Esophagus squamous epithelium (tissue), 5 donors: ENCODE measurements at places on chromosomes 2 and 18.

DNA sequence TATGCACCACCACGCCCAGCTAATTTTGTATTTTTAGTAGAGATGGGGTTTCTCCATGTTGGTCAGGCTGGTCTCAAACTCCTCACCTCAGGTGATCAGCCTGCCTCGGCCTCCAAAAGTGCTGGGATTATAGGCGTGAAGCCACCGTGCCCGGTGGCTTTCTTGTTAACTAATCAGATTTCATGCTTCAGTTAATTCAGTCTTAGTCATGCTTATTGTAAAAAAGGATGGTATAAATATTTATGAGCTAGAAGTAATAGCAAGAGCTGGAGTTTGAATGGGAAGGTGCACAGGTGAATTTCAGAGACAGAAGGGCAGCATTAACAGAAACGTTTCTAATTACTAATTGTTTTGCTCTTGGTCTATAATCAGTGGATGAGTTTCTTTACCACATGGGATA, 10.3 kb downstream of the GEMIN6 start:
- DNase-seq: no peak

- no peak for DNase-seq
These were observed 86.8 kb downstream of the GPD2 start for GRCh38 chr2:156522864-156523440.

DNA sequence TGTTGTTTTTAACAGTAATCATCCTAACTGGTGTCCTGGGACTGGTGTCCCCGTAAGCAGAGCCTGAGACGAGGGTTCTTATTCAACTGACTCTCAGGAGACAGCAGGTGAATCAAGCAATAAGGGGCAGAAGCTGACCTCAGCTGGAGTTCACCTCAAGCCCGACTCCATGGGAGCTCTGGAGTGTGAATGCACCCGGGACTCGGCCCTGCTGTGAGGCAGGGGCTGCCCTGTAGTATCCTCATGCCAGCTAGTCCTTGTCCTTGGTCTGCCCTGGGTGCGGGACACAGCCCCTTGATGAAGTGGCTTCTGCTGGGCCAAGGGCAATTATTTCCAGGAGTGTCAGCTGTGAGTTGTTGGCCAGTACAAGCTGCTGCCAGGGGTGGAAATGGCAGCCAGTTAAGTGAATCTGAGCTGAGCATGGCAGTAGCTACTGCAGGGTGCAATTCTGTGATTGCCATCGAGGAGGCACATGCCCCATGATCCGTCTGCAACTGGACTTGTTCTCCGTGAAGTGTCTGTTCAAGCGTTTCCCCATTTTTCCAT, 54.9 kb upstream of the OTOS start:
- no peak for DNase-seq

- no peak for DNase-seq
These were observed 16.9 kb downstream of the ZNF236 start for GRCh38 chr18:76839086-76839794.

DNA sequence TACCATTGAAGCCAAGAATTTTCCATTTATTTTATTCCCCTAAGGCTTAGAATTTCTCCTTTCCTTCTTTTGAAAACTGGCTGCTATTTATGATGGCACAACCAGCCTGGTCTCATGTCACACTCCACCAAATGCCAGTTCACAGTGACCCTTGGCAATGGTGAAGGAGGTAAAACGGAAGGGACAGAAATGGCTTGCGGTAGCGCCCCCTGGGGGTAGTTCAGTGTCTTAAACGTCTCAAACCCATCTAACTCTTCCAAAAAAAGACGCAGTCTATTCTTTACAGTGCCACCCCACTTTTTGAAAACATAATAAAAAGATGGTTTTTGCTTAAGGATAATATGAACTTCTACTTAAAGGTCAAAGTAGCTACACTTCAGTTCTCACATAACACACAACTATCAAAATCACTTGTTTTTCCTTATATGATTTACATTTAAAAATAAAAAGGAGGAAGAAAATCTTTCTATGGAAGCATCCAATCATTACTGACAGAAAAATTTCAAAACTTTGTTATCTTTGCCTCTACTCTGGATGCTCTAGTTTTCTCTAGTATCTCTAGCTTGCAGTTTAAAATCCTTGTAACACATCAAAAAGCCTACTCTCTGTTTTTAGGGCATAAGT, 28.0 kb downstream of the PNO1 start:
- no peak for DNase-seq

- no peak for DNase-seq
These were observed 86.2 kb downstream of the RRM2 start for GRCh38 chr2:10208736-10209135.

DNA sequence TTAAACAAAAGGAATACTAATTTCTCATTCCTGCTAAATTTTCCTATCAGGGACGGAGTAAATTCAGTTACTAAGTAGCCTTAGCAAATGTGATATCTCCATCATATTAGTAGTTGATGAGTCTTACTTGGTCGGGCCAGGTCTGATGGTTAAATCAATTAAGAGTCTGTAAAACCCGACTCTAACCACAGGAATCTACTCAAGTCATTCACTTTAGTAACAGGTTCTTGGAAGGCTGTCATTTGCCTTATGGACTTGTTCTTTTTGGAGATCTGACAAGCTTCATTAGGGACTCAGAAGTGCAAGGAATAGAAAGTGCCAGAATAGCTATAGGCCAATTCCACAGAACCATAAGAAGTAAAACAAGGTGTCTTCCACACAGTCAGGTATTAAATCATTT, 119.0 kb downstream of the GCA start:
- DNase-seq: no peak

DNA sequence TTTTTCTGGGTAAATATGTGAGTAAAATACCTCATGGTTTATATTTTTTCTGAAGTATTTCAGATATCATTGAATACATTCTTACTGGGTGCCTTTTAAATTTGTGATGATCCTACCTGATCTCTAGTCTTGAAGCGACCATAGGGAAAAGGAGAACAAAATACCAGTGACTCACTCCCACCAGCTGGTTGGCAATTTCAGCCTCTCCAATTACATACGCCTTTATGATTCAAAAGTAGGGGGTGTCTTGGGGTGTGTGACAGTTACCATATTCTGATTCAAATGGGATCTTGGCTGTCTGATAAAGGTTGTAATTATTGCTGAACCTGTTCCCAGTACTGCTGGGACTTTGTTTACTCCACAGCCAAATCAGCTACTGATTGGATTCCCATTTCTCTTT, 175.9 kb upstream of the NXPH2 start:
- no peak for DNase-seq

DNA sequence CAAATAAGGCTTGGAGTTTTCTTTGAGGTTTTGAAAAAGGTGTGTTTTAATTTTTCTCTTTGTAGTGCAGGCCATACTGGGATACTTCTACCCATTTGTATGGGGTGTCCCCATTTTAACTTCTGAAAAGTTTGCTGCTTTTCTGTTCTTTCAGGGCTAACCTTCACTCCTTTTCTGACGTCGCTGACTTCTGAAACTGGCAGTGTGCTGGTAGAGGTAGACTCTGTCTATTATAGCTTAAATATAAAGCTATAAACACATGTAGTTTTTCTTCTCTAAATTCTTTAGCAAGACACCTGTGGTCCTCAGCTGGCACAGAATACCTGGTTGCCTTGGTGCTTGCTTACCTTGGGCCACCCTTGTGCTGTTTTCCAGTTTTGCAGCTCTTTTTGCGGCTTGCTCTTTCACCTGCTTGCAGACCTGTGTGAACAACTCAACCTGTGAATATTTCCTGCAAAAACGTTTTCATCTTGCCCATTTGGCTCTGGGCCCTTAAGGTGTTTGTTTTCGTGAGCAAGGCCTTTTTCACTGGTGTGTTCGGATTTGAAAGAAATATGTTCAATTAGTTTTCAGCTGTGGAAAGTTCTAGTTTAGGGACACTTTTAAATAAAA, 42.2 kb downstream of the PHLPP1 start:
- no peak for DNase-seq

DNA sequence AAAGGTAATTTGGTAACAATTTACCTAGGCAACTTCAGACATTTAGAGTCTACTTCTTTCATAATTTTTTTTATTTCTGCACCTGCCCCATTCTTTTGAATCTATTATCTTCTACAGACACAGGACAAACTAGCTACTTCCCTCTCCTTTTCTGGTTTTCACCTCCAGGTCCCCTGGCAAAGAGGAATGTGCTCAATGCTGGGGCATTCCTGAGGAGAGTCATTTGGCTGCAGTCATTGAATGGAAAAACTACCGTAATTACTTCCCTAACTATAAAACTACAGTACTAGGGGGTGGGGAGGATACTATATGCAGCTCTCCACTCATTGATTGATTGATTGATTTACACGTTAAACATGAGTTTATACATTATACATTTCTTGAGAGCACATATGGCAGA, 11.2 kb upstream of the ARHGAP28 start:
- no peak for DNase-seq

- DNase-seq: no peak
These were observed 3.5 kb upstream of the TUBB6 start for GRCh38 chr18:12304351-12305210.

DNA sequence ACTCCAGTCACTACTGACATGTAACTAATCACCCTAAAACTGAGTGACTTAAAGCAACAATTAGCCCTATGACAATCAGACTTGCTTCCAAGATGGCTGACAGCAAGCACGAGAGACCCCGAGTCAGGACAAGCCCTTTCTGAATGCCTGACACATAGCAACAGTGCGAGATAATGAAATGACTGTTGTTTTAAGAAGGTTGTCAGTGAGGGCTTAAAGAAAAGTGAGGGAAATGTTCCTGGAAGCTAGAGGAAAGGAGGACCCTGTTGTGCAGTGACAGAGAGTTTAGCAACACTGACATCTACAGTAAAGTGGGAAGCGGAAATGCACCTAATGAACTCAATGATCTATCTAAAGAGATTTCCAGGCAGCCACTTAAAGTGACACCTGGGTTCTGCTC, 163.1 kb downstream of the STK39 start:
- DNase-seq: no peak

GRCh38 chr2:148922062-148922461, 47.0 kb downstream of the KIF5C start:
- no peak for DNase-seq

- no peak for DNase-seq
These were observed 9.0 kb downstream of the SETBP1 start for GRCh38 chr18:44689736-44690135.

DNA sequence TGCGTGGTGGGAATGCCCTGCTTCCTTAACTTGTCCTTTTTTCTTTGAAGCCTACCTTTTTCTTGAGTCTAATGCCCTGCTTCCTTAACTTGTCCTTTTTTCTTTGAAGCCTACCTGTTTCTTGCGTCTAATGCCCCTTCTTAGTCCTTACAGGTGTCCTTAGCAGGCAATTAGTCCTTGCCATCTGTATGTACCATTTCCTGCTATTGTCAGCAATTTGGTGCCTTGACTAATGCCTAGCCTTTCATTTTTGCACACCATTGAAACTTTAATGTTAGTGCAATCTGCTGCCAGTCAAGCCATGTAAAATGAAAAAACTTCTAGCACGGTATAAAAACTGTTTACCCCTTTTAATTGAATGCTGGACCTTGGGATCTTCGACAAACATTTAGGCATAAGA, 4.3 kb downstream of the KDM3A start:
- no peak for DNase-seq

GRCh38 chr2:106956416-106956815, 70.4 kb upstream of the ST6GAL2 start:
- no peak for DNase-seq

GRCh38 chr2:218354850-218355443, 1.7 kb upstream of the CATIP start:
- DNase-seq: no peak

DNA sequence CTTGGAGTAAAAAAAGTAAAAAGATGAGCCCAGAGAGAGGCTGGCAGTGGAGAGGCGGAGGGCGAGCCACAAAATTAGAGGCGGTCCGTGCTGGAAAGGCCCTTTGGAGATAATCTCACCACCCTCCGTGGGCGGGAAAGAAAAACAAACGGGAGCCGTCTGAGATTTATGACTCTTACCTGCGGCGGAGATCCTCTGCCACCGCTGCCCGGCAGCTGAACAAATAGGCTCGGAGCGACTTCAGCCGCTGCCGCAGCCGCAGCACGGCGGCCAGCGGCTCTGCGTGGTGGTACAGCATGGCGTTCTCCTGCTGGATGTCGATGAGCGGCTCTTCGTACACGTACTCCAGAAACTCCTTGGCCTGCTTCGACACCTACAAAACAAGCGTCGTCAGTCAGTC, 94.6 kb downstream of the PLEKHM3 start:
- no peak for DNase-seq

GRCh38 chr2:240556553-240557100, 1.2 kb downstream of the ANKMY1 start:
- DNase-seq: no peak

DNA sequence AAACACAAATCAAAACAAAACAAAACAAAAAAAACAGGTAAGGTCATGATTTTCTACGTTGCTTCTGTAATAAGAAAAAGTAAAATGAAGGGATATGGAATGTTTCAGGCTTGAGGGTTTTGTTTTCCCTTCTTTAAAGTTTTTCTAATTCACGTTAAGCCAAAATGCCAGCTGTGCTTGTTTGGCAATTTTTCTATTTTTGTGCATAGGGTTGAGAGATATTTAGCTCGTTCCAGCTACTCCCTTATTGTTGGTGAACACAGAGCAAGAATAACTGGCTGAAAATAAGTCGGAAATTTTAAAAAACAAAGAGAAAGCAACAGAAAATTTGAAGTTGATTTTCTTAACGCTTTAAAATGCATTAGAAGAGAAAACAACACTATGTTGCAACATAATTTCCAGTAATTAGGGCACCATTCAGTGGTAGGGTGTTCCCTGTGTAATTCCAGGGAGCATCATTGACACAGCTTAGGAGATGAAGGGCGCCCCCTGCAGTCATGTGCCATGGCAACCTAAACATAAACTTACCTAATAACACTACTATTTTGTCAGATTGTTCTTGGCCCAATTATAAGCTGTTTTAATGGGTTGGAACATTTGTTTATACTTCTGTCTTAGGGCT, 99.5 kb downstream of the DTNA start:
- DNase-seq: no peak

DNA sequence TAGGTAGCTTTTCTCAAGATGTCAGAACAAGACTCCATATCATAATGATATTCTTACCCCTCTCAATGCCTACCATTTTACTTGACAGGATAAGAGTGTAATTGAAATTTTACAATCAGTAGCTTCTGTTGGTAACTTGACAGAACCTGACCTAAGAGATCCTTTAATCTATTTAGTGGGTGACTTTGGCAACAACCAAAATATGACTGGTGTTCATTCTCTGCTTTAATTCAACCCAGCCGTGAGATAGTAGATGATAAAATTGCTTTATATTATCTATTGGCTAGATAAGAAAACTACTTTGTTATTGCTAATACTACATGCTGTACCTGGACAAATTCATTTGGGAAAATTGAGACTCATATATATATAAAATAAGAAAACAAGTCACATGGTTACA, 770.2 kb upstream of the NXPH2 start:
- DNase-seq: no peak

DNA sequence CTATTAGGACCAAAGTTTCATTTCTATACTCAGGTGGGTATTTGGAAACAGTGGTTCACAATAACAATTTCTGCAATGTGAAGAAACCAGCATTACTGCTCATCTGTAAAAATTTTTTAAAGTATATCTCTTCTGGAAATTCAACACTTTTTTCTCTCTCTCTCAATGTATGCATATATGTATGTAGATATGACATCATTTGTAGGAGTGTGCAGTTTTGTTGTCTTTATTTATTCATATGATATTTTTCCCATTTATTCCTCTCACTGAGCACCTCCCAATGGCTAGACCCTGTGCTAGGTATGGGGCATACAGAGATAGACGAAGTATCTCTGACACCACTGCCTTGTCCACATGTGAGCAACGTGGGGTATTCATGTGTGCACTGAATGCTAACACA, 58.3 kb downstream of the RDH14 start:
- no peak for DNase-seq
